PC-3 (cell line): ENCODE measurements at places on chromosomes 3 and 15.

DNA sequence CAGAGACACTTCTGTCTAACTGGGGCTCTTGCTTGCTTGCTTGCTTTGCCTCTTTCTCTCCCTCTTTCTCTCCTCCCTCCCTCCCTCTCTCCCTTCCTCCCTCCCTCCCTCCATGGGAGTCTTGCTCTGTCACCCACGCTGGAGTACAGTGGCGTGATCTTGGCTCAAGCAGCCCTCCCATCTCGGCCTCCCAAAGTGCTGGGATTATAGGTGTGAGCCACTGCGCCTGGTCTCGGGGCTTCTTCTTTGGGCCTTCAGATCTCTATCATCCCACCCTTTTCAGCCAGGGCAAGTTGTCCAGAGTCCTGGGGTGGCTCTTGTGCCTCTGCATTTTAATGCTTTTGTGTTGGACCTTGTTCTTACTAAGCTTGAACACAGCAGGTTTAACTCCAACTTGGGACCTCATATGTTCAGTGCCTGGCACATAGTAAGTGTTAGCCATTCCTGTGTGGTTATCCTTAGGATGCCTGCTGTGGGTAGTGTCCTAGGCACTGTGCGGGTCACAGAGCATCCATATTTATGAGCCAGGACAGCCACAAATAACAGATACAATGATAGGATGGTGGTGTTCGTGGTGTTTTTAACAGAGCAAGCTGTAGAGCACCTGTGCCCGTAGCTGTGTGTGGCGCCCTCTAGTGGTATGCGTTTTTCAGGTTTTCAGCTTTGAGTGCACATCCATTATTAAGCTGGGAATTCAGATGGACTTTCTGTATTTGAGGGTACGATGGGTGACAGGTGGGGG, 75.1 kb downstream of the CCK start:
- DNase-seq: peak; percentile 90

DNA sequence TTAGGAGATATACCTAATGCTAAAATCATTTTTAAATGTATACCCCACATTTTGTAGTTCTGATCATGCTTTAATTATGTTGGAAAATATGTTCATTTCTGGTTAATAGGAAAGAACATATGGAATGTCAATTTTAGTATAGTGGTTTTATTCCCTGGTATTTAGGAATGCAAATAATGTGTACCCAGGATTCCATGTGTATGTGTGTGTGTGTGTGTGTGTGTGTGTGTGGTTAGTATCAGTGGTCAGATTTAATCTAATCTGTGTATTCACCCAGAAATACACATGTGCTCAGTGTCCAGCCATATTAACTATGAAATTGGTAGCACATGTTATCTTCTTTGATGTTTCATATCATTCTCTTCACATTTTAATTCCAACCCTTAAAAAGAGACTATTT, 233.5 kb upstream of the DCBLD2 start:
- no peak for DNase-seq

GRCh38 chr3:175214216-175214615, 355.1 kb downstream of the NAALADL2 start:
- DNase-seq: no peak

GRCh38 chr15:83477172-83477807, 30.1 kb downstream of the SH3GL3 start:
- DNase-seq: no peak
